ENCODE measurements at places on chromosomes 5 and 9. TPM values are rescaled to one million over a fixed set of nuclear protein-coding genes. Genes with fewer than 3 reads are reported as not detected.

The OBP2B gene
- total RNA-seq, result not detected

The MRRF gene
- 43.1 TPM for total RNA-seq

The C9orf153 gene
- total RNA-seq, result 0.34 TPM

The ZDHHC11B gene
- not detected for total RNA-seq

The CERCAM gene
- 20.4 TPM for total RNA-seq

The ATP6V1G1 gene
- 135 TPM for total RNA-seq

The MYMK gene
- total RNA-seq, result not detected

The MLANA gene
- total RNA-seq, result not detected
